ENCODE measurements at places on chromosomes 2 and 18.

- no peak for DNase-seq
Observed at GRCh38 chr2:234109321-234109720, 58.8 kb downstream of the SPP2 start.

DNA sequence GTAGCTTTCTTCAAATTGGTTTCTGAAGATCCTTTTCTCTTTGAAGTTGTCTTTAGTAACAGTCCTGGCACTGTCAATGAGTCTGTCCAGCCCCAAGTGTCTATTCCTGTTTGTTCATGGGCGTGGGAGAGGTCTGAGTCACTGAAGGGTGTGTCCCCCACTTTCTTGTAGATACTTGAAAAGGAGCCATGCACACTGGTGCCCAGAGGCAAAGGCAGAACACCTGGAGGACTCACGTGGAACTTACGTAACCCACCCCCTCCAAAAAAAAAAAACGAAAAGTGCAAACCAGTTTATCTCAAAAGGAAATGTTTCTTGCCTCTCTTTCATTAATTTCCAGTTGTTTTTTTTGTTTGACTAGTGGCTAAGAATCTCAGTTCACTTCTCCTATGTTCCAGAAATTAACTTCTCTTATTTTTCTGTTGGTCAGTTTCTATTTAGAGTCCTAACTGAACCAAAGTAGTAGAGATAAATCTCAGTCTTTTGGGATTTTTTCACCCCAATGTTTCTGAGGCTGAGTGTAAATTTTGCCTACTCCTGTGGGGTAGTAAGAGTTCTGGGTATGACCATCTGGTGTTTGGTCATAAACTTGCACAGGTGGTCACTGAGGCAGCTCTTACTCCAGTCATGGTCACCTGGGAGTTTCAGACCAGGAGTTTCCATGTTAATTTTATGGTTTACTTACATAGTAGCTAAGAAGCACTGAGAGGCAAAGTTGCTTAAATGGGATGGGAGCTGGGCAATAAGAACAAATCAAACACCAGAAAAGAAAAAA lies 54.9 kb downstream of the DSC3 start:
- DNase-seq, result no peak

GRCh38 chr2:159941729-159942128 lies 120.7 kb downstream of the PLA2R1 start:
- DNase-seq, result no peak

- DNase-seq, result no peak
Observed at GRCh38 chr2:134823431-134823830, 15.0 kb upstream of the ACMSD start.

- no peak for DNase-seq
Observed at GRCh38 chr2:135091681-135092080, 39.6 kb downstream of the RAB3GAP1 start.

- DNase-seq, result no peak
Observed at GRCh38 chr2:32836933-32837332, 109.8 kb upstream of the LTBP1 start.

GRCh38 chr2:9558948-9559381 lies 3.3 kb upstream of the ADAM17 start:
- no peak for DNase-seq

- no peak for DNase-seq
Observed at GRCh38 chr18:75782826-75783225, 355.3 kb upstream of the SMIM21 start.

- no peak for DNase-seq
Observed at GRCh38 chr18:69718912-69719547, 228.6 kb downstream of the CD226 start.

DNA sequence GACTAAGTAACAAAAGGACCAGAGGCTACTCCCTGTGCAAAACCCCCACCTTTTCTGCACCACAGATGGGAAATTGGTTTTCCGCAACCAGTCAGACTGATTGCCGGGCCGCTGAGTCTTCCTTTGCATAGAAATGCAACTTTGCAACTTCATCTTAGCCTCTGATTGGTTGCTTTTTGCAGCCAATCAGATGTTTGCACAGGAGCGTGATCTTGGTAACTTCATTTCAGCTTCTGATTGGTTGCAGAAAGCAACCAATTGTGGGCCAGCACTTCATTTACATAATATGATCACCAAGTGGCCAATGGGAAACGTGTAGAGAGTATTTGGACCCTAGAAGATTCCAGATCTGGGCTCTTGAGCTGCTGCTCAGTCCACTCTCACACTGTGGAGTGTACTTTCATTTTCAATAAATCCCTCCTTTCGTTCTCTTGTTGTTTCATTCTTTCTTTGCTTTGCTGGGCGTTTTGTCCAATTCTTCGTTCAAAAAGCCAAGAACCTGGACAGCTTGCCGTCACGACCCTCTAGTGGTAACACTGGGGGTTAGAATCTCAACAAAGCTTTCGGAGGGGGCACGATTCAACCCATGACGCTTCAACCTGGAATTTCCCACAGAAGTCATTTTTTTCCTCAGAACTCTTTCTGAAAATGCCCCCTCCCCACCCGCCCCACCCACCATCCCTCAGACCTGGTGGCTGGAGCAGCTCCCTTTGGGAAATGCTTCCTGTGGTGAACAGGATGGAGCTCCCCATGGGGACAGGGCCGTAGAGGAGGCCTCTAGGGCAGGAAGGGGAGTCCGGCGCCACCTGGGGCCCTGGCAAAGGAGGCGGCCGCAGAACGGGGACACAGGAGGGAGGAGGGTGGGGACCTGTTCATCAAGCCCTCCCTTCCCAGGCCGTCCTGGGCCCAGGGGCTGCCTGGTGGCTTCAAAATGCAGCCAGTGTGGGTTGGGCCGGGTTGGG lies 31.8 kb upstream of the KCNF1 start:
- DNase-seq, result no peak

- no peak for DNase-seq
Observed at GRCh38 chr2:234587341-234588053, 90.6 kb upstream of the ARL4C start.

DNA sequence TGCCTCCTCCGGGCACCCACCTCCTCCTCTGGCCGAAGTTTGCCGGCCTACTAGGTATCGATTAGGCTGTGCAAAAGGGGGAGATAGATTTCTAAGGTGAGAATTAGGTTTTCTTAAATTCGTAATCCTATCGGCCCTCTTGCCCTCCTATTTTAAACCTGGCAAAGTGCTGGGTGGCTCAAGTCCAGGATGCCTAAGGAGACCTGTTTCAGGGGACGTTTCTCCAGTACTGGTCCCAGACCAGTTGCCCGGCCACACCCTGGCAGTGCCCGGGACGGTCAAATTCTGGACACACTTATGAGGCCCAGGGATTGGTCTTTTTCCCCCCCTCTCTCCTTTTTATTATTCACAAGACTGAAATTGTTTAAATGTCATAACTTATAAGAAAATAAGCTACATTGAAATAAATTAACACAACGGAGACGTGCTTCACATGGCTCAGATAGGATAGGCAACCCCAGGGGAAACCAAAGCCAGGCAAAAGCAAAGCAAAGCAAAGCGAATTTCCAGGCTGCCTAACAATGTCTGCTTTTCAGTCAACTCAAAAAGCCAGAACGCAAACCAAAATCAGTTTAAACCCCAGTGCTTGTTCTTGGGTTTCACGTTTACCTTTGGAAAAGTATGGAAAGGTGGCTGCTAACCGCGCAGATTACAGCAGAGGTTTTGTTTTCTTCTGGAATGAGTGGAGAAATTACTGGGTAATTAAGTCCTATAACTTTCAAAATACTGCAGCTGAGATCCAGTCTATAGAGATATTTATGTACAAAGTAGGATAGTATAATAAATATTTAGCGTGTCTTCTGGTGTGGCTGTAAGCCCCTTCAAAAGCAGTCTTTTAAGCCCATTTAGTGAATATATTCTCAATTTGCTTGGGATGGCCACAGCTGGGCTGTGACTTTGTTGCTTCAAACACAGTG lies 3.0 kb downstream of the GBX2 start:
- DNase-seq, result no peak

DNA sequence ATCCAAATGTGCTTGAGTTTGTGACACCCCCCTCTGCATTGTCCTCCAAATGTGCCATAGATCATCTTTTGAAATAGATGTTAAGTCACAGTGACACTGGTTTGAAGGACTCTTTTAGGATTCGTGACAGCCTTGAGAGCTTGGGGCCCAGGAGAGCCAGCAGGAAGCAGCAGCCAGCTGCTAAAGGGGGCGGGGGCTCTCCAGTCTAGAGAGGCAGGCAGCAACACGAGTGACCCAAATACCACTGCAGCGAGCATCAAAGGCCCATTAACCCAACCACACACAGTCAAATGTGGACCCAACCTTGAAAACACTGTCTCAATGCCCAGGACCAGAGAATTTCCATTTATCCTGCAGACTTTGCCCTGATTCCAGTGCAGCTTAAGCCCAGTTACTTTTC lies 75.6 kb downstream of the ZBTB7C start:
- peak; percentile 25 for DNase-seq

DNA sequence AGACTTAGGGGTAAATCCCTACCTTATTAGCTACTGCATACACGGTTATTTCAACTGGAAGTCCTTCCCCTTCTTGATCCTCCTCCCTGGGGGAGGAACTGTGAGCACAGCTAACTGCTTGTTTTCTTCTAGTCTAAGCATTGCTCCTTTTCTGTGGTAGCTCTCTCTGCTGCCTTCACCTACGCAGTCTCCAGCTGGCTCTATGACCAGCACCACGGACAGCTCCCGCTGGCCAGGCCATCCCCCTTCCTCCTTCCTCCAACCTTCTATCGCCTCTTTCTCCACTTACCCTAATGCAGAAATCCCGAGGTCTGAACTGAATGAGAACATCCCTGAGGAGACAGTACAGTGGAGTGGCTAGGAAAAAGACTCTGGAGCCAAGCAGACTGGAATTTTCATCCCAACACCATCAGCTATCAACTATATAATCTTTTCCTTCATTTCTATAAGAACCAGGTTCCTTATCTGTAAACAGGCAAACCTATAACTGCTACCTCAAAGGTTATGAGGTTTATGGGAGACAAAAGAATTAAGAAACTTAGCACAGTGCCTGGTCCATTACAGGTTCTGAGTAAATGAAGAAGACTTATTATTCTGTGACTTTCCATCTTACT lies 4.7 kb upstream of the CFAP65 start:
- DNase-seq, result no peak

- DNase-seq, result no peak
Observed at GRCh38 chr18:67788310-67789164, 272.0 kb upstream of the DSEL start.

GRCh38 chr18:50131591-50131990 lies 63.4 kb downstream of the MYO5B start:
- no peak for DNase-seq

- DNase-seq, result no peak
Observed at GRCh38 chr2:164826293-164827243, 15.1 kb downstream of the COBLL1 start.

- no peak for DNase-seq
Observed at GRCh38 chr2:185484602-185485001, 254.0 kb upstream of the FSIP2 start.

GRCh38 chr2:67790622-67791021 lies 272.2 kb downstream of the C1D start:
- no peak for DNase-seq

- DNase-seq, result no peak
Observed at GRCh38 chr2:196849895-196850294, 40.7 kb upstream of the C2orf66 start.

- no peak for DNase-seq
Observed at GRCh38 chr2:50772607-50773006, 259.3 kb downstream of the NRXN1 start.

- DNase-seq, result no peak
Observed at GRCh38 chr2:7618031-7618430, 700.8 kb downstream of the RNF144A start.

DNA sequence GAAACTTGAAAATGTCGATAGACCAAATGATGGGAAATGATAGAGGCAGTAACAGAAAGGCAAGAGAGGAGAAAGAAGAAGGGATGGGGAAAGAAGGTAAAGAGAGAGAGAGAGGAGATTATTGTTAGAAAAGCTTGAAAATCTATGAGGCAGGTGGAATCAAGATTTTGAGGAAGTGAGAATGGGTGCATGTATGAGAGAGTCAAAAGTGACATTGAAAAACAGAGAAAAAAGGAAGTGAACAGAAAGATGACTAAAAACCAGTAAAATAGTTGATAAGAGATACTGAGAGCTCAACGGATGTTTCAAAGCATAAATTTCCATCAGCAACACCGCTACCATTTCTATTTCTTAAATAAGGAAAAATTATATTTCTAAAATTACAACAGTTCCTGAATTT lies 327.4 kb upstream of the CWC22 start:
- DNase-seq, result no peak

DNA sequence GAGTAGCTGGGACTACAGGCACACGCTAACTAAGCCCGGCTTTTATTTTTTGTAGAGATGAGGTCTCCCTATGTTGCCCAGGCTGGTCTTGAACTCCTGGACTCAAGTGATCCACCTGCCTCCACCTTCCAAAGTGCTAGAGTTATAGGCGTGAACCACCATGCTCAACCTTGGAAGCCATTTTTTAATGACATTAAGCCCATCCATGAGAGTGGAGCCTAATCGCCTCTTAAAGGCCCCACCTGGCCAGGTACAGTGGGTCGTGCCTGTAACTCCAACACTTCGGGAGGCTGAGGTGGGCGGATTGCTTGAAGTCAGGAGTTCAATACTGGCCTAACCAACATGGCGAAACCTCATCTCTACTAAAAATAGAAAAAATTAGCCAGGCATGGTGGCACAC lies 41.6 kb upstream of the TFCP2L1 start:
- DNase-seq, result no peak

DNA sequence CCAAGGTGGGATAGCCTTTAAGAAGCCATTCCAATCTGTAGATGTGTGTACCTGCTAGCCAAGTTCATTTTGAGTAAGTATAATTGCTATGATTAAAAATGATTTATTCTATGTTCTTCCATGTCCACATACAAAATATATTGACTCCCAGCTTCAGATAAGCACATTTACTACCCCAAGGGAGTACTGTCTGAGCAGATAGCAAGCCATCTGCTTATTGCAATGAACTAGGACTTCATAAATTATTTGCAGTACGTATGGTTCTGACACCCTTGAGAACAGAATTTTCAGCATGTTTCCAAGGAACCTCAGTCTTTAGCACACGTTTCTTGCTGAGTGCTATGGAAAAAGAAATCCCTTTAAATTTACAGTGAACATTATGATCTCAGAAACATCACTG lies 28.2 kb downstream of the ABCG5 start:
- no peak for DNase-seq

GRCh38 chr2:23386339-23387220 lies 1.6 kb downstream of the KLHL29 start:
- DNase-seq, result no peak

- DNase-seq, result no peak
Observed at GRCh38 chr2:148813603-148814065, 61.4 kb upstream of the KIF5C start.
